ENCODE measurements at places on chromosomes 5 and 9.

- DNase-seq: peak; percentile 96
Observed at GRCh38 chr5:54743997-54744788, 226.6 kb downstream of the SNX18 start.

GRCh38 chr5:87340716-87341115, 72.0 kb downstream of the CCNH start:
- no peak for DNase-seq

DNA sequence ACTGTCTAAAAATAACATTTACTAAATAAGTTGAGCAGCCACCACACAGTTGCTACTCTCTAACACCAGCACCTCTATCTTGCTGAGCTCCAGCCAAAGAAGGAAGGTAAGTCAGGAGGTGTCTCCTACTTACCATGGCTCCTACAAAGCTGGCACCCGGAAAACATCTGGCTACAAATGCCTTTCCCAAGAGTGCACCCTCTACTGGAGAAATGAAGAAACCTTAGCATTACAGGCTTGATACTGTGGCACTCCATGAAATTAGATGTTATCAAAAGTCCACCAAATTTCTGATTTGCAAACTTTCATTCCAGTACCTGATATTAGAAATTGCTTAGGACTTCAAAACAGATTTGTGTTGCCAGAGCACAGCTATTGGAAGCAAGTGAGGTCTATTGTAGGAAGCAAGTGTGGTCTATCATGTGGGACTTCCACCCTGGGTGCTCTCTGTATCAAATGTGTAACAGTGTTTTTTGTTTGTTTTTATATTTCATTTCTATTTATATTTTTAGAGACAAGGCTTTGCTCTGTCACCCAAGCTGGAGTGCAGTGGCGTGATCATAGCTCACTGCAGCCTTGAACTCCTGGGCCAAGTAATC, 25.7 kb upstream of the RFK start:
- no peak for DNase-seq

DNA sequence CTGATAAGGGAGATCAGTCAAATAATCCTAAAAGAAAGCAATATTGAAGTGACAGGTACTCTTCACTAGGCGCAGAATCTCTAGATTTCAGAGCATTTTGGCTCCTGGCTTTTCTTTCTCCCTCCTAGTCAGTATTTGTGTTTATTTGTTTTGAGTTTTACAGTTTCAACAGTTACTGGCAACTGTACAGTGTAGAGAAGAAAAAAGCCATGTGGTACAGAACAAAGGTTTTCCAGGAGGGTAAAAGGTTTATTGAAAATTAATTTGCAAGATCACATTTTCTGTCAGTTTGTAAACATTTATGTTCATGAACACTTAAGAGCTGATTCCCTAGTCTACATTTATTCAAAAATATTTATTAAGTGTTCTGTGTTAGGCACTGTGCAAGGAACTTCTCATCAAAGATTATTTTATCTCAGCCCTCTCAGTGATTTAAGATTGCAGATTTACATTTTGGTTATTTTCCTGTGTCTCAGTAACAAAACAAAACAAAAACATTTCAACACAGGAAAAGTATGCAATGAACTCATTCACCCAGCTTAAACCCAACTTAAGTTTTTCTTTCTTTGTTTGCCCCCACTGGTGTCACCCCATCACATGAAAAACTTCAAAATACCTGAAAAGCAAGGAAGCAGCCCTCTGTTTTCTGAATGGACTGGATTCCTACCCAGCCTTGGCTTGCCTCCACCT, 12.9 kb downstream of the MINAR2 start:
- no peak for DNase-seq

DNA sequence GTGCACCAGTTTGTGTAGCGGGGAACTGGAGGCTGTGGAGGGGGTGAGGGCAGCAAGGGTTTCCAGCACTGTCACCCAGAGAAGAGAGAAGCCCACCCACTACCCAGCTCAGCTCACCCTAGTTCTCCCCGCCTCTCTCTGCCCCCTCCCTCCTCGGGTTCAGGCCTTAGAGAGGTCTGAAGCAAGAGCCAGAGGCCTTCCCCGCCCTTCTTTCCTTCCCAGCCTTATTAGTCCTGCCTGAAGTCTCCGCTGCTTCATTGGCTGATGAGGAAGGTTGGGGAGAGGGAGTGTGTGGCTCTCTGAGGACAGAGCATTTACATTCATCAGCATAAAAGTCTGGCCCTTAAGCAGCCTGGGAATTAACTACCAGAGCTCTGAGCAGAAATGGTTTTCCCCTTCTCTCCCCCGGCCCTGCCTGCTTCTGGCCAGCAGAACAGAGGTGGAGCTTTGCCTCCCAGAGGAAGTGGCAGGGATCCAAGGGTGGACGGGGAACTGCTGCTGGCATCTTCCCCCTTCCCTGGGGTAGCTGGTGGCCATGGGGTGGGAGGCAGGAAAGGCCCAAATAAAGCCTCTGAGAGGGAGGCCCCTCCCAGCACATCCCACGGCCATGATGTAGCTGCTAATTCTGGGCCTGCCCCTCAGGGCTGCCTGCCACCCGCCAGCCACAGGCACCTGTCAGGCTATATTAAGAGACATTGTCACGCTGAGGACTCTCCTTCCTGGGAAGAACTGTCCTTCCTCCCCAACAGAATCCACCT, 4.1 kb downstream of the DNAJB5 start:
- no peak for DNase-seq

DNA sequence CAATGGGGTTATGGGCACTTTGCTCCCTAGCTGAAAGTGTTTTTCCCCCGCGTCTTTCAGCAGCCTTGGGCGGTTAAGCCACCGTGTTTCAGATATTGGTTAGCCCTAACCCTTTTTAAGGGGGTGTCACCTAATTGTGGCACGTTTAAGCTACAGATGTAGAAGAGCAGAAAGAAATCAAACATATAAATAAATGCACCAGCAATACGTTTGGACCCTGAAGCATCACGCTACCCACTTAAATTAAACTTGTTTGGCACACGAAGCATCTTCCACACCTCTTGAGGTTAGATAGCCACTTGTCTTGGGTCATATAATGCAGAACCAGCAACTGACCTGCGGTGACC, 768 bp downstream of the YTHDC2 start:
- no peak for DNase-seq

DNA sequence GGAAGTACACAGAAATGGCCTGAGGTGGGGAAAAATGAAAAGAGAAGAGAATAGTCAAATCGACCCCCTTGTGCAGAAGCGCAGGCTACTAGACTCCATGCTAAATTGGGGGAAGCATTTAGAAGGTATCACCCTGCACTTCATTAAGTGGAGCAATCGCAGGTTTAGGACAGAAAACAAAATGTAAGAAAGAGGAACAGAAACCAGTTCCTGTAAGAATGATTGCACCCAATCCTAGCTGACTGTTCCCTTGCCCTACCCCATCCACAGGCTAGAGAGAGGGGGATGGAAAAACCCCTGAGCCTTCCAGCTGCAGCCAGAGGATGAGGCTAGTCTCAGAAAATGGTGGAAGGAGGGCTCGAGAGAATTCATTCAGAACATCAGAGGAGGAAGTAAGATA, 23.9 kb upstream of the PPP1R2B start:
- no peak for DNase-seq

- no peak for DNase-seq
Observed at GRCh38 chr5:24923400-24923799, 278.6 kb upstream of the CDH10 start.

DNA sequence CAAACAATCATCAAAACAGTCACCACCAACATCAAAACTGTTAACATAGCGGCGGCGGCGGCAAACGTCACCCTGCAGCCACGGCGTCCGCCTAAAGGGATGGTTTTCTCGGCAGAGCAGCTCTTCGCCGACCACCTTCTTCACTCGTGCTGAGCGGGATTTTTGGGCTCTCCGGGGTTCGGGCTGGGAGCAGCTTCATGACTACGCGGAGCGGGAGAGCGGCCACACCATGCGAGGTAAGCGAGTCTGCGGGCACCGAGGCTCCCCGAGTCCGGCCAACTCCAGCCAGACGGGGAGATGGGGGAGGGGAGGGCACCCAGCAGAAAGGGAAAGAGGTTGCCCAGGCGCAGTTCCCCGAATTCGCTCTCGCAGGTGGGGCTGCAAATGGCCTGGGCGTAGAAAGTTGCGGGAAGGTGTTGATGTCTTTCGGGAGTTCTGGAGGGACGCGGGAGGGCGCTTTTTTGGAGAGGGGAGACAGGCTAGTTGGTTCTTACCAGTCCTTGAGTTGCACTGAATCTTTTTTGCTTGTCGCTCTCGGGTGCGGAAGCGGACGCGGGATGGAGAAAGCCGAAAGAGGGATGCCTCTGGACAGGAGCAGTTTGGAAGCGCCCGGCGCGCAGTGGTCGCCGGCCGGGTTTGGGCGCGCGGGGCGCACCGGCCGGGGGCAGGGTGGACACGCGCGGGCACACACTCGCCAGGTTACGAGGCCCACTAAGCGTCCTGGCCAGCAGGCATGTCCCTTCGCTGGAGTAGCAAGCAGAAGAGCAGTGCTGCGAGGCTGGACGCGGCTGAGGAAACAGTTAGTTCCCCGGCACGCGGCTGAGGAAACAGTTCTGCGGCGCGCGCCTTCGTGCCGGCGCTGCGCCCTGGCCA, 849 bp downstream of the RORB start:
- no peak for DNase-seq

- no peak for DNase-seq
Observed at GRCh38 chr5:174312270-174312617, 266.7 kb downstream of the NSG2 start.

- no peak for DNase-seq
Observed at GRCh38 chr5:14587150-14587549, 5.6 kb downstream of the OTULINL start.

- no peak for DNase-seq
Observed at GRCh38 chr9:115910959-115911358, 242.6 kb upstream of the PAPPA start.

DNA sequence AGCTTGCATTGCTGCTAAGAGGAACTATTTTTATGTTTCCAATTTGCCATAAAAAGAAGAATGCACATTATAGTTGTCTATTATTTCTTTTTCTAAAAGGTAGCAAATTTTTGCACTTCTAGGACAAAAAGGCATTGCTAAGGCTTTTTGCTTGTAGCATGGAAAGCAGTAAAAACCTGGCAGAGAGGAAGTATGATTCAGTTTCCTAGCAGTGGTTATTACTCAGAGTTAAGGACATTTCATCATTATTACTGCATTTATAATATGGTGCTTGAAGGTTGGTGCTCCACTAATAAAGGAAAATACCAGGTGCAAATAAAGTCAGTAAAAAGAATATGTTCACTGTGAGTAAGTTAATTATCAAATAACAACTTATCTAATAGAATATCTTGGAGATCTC, 179.8 kb upstream of the PLPPR1 start:
- DNase-seq: no peak

GRCh38 chr9:127452691-127453090, 1.4 kb downstream of the LRSAM1 start:
- DNase-seq: no peak

- DNase-seq: no peak
Observed at GRCh38 chr9:127826253-127826913, 23.7 kb downstream of the FPGS start.

DNA sequence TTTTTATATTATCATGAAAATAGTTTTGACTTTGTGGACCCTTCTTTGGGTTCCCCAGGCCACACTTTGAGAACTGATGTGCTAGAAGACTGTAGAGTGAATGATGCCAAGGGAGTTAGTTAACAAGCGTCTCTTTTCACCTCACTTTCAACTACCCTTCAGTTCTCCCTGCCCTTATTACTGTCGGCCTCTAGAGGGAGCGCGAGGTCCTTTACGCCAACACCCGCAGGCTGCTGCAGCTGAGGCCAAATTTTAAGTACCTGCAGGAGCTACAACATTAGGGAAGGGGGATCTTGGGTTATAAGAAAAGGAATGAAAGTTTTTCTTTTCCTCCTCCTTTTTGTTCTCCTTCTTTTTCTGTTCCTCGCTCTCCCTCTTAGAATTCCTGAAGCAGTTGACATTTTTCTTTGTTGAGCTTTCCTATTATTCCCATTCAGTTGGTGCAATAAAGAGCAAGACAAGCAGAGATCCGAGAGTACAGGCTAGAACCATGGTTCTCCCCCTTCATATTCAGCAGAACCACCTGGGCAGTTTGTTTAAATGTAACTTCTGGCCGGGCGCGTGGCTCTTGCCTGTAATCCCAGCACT, 84.0 kb downstream of the ZFAND5 start:
- no peak for DNase-seq

DNA sequence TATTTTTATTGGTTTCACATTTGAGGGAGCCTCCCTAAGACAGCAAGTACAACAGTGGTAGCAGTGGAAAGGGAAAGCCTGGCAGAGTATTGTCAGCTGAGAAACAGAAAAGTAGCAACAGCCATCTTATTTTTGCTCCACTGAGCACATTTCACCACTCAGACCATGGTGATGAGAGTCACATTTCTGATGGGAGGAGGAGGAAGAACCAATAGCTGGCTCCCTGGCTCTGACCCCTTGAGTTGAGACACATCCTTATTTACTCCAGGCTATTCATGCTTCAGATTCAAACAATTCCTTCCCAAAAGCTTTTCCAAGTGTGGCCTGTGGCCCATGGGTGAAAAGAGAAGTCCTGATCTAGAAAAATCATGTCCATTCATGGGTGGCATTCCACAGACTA, 236.3 kb downstream of the ARHGAP26 start:
- no peak for DNase-seq

GRCh38 chr9:76624391-76625048, 139.7 kb upstream of the PCA3 start:
- DNase-seq: no peak

DNA sequence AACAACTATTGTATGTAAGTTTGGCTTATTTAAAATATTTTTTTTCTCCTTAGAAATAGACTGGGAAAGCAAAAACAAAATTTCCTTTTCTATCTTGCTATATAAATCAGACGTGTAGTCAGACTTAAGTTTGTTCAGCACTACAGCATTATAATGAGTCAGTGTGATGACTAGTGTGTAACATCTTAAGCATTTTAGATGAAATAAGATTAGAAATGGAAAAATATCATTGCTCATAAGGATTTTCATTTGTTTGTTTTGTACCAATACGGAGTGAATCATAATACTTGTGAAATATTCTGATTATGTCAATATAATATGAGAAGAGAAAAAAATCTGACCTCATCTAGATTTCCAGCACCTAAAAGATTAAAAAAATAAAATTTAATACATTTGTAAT, 64.7 kb upstream of the RICTOR start:
- peak; percentile 3 for DNase-seq

Data from AG04450 (cell line).